ENCODE measurements at places on chromosomes 3 and 15. TPM values are rescaled to one million over a fixed set of nuclear protein-coding genes. Genes with fewer than 3 reads are reported as not detected.

GRCh38 chr3:175295248-175296130 is 436.4 kb downstream of the NAALADL2 start:
- DNase-seq: no peak

Gene GPR160
- 20.4 TPM for total RNA-seq

- no peak for DNase-seq
Observed at GRCh38 chr15:57820119-57820518, 113.6 kb downstream of the POLR2M start.

DNA sequence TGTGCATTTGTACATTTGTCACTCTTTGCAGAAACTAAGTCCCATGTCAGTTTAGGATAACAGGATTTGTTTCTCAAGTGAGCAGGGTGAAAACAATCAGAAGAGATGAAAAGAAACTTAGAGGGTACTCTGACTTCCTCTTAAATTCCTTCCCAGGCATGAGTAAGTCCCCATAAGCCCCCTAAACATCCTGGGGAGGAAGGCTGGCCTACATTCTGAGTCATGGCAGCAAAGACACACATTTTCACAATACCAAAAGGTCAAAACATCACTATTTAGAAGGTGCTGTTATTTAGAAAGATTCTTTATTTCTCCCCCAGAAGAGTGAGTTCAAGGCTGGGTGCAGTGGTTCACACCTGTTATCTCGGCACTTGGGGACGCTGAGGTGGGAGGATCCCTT is 7.6 kb upstream of the FOXP1 start:
- no peak for DNase-seq

GRCh38 chr15:39804026-39804425 is 21.4 kb upstream of the FSIP1 start:
- no peak for DNase-seq

DNA sequence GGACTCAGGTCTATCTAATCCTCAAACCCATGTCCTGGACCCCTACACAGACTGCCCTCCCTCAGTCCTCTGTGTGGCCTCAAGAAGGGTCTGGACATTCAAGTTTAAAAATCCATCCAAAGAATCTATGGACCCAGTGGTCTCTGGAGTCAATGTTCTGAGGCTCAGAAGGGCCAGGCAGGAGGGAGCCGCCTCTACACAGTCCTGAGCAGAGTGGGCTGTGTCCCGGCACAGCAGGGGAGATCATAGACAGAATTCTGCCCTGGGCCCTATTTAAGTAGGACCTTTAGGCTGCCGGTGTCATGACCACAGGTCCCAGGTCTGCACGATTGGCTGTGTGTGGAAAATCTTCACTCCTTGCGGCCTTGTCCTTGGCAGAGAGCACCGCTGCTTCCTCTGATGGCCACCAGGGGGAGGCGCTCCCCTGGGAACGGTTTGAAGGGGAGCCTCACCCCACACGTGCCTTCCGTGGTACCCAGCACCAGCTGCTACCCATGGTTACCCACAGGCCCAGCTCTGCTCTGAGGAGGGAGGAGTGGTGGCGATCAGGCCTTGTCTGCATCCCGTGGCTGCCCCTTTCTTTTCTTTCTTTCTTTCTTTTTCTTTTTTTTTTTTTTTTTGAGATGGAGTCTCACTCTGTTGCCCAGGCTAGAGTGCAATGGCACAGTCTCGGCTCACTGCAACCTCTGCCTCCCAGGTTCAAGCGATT is 37.9 kb downstream of the CHRD start:
- peak; percentile 69 for DNase-seq

GRCh38 chr3:141878326-141878725 is 1.9 kb downstream of the ATP1B3 start:
- no peak for DNase-seq

DNA sequence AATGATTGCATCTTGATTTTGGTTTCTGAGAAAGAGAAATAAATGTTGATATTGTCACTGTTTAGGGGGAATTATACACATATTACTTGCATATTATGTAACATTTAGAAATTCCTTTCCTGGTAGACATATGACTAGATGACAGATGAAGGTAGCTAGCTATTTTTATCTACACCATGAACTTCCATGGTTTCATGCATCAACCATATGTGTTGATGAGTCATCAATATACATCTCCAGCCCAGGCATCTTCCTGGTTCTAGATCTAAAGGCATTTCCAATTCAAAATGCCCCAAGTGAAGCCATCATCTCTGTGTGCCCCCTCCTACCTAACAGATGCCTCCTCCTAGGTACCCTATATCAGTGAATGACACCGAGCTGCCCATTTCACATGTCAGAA is 9.5 kb upstream of the ADAMTSL3 start:
- DNase-seq: no peak

- no peak for DNase-seq
Observed at GRCh38 chr15:100125401-100126191, 216.2 kb downstream of the ADAMTS17 start.

GRCh38 chr3:134258761-134259347 is 8.2 kb upstream of the RYK start:
- no peak for DNase-seq

Gene ZNF860
- total RNA-seq: 2.3 TPM

Gene KIF15
- total RNA-seq: 1.8 TPM

DNA sequence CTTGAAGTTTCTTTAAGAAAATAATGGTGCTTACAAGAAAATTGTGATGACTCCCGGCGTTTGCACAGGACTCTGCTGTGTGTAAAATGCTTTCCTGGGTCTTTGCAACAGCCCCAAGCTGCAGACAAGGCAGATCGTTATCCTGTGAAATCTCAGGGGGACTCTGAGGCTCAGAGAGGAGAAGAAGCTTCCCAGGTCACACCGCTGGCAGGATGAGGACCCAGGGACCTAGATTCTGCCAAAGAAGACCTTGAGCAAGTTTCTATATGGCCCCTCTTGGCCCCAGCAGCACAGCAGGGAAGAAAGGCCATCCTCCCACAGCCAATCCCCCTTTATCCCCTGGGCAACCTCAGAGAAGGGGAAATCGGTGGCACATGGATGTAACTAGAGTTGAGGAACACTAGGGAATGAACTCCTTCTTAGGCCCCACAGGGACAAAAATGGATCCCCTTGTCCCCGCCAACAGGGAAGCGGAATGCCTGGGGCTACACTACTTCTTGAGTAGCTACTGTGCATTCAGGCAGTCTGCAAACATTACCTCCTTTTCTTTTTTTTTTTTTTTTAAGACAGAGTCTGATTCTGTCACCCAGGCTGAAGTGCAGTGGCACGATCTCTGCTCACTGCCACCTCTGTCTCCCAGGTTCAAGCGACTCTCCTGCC is 72.8 kb downstream of the CPN2 start:
- DNase-seq: no peak

Gene MINAR1
- 0.58 TPM for total RNA-seq

Gene GTF2E1
- 21.5 TPM for total RNA-seq

GRCh38 chr15:82871832-82872484 is 62.5 kb downstream of the WHAMM start:
- no peak for DNase-seq

Gene RTP3
- not detected for total RNA-seq

Gene ZNF660
- total RNA-seq: 4.9 TPM

Gene ADAMTS9
- total RNA-seq: 36.9 TPM

Gene H1-8
- not detected for total RNA-seq

- no peak for DNase-seq
Observed at GRCh38 chr3:105830836-105831235, 38.0 kb downstream of the CBLB start.

DNA sequence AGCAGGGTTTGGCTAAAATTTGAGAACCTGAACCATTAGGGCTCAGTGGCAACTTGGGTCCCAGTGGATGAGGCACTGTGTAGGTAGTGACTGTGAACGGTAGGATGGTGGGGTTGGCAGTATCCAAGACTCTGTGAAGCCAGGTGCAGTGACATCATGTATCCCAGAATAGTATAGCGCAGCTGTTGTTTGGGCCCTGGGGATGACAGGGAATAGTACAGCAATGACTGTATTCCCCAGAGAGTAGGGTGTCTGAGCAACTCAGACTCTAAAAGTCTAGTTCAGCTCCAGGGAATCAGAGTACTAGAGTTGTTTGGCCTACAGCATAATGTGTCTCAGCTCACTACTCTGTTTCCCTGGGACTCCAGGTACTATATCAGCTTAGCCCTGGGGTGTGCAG is 20.7 kb upstream of the PPP2R3A start:
- DNase-seq: no peak

Gene CILP
- 8.5 TPM for total RNA-seq

Gene FETUB
- total RNA-seq: not detected

GRCh38 chr3:172836390-172836997 is 86.0 kb downstream of the ECT2 start:
- DNase-seq: no peak

DNA sequence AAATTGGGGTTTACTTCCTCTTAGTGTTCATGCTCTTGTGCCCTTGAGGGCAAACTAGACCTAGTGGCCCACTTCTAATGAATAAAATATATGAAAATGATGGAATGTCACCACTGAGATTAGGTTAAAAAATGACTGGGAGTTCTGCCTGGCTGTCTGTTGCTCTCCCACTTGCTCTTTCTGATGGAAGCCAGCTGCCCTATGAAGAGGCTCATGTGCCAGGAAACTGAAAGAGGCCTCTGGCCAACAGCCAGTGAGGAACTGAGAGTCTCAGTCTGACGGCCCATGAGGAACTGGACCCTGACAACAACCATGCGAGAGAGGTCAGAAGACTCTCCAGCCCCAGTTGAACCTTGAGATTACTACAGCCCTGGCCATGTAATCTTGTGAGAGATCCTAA is 107.1 kb upstream of the FHIT start:
- DNase-seq: no peak

Gene CMTM6
- 83.8 TPM for total RNA-seq

- no peak for DNase-seq
Observed at GRCh38 chr15:74888716-74889115, 1.1 kb upstream of the MPI start.

Gene APBA2
- 3.9 TPM for total RNA-seq

- no peak for DNase-seq
Observed at GRCh38 chr15:52246686-52247431, 48.7 kb downstream of the MYO5C start.

Gene ALDH1A2
- total RNA-seq: 26.6 TPM

Gene SMAD6
- total RNA-seq: 84.9 TPM

GRCh38 chr3:160105907-160106584 is 117.4 kb downstream of the IL12A start:
- DNase-seq: no peak

Gene GOLGA8S
- 0.29 TPM for total RNA-seq

DNA sequence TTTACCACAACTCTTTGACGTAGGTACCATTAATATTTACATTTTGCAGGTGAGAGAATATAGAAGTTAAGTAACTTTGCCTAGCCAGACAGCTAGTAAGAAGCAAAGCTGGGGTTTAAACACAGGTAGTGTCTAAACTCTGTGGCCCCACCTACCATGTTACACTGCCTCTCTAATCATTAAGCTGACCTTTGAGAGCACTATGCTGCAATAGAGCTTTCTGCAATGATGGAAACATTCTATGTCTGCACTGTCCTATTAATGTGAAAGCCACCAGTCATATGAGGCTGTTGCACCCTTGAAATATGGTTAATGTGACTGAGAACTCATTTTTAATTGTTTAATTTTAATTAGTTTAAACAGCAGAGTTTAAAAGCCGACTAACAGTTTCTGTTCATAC is 6.3 kb upstream of the RARB start:
- no peak for DNase-seq

Gene MKRN2OS
- 1.6 TPM for total RNA-seq

DNA sequence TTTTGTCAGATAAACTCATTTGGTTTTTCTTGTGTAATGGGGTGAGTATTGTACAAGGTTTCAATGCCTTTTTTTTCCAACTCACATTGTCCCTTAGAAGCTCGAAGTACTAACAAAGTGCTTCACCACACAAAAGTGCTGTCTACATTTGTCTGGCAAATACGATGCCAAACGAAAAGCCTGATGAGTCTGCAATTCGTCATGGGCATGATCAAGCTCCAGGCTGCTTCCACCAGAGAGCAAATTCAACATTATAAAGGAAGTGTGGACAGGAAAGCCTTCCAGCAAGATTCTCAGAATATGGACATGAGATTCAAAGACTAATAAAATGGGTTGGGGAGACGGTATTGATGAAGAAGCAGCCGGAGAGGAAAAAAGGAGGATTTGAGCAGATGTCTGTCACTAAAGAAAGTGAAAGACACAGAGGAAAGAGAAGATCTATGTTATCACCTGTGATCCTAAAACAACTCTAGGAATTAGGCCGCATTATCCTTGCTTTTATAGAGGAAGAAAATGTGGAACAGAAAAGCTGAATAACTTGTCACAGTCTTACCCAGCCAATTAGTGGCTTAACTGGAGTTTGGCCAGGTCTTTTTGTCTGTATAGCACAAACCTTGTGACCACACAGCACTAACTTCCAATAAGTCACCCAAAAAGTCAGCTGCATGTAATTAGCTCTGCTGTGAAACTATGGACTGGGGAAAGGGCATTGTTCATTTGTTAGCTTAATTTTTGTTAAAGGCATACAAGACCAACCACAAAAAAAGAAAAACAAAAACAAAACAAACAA is 494.8 kb downstream of the FHIT start:
- no peak for DNase-seq

Gene PRSS50
- 0.24 TPM for total RNA-seq

GRCh38 chr3:195134431-195134830 is 136.5 kb downstream of the XXYLT1 start:
- DNase-seq: no peak

Gene TJP1
- 82.9 TPM for total RNA-seq

Gene NCBP2
- 60.9 TPM for total RNA-seq

- DNase-seq: peak; percentile 23
Observed at GRCh38 chr3:23776352-23776891, 29.3 kb upstream of the UBE2E1 start.

GRCh38 chr3:16452261-16452660 is 61.2 kb downstream of the RFTN1 start:
- DNase-seq: no peak

DNA sequence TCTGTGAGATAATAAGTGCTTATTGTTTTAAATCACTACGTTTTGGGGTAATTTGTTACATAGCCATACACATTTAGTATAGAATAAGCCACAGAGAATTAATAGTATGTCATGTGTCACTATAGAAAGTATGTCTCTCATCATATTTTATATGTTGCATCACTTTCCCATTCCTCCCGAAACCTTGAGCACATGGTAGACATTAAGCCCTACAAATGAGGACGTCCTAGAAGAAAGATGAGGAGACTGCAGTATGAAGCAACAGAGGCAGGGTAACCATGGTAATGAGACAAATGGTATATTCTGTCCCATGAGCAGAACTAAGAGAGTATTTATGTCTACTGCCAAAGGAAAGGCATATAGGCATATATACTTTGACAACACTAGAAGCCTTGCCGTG is 720.2 kb downstream of the ROBO1 start:
- DNase-seq: no peak

GRCh38 chr3:183349421-183350157 is 78.8 kb downstream of the MCF2L2 start:
- no peak for DNase-seq

DNA sequence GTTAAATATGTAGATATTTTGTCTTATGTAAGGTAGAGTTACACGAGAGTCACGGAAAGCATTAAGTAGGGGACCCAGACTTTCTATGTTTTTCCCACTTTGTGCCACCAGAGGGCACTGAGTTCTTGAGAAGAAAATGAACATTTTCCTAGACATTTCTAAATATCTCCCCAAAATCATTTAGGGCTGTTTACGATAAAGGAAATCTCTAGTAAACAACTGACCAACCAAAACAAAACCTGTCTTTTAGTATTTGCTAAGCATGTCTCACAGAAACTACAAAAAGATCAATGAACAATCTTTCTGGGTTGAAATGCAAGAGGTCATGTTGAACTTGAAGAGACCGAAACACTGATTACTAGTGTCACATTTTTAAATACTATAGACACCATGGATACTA is 16.1 kb downstream of the POU1F1 start:
- DNase-seq: peak; percentile 39

Data from left lung (tissue), 14 donors.